Fibroblast of gingiva (primary cell): ENCODE measurements at places on chromosomes 4 and X.

GRCh38 chr4:110897784-110898183 lies 274.9 kb upstream of the PITX2 start:
- no peak for DNase-seq

GRCh38 chr4:167359711-167360110 lies 125.4 kb upstream of the SPOCK3 start:
- no peak for DNase-seq

DNA sequence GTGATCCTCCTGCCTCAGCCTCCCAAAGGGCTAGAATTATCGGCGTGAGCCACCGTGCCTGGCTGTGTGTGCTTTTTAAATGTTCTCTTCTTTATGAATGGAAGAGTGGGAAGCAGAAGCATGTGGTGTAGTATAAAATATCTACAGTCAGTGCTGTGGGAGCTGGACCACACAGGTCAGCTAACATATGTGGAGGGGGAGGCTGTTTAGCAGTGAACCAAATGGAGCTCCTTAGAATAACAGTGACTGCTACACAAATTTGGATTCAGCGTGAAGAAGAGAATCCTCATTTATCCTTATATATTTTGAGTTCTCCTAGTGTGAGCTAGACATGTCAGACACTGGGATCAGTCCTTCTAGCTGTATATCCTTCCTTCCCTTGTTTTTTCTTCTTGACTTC lies 3.2 kb downstream of the SNX25 start:
- no peak for DNase-seq

DNA sequence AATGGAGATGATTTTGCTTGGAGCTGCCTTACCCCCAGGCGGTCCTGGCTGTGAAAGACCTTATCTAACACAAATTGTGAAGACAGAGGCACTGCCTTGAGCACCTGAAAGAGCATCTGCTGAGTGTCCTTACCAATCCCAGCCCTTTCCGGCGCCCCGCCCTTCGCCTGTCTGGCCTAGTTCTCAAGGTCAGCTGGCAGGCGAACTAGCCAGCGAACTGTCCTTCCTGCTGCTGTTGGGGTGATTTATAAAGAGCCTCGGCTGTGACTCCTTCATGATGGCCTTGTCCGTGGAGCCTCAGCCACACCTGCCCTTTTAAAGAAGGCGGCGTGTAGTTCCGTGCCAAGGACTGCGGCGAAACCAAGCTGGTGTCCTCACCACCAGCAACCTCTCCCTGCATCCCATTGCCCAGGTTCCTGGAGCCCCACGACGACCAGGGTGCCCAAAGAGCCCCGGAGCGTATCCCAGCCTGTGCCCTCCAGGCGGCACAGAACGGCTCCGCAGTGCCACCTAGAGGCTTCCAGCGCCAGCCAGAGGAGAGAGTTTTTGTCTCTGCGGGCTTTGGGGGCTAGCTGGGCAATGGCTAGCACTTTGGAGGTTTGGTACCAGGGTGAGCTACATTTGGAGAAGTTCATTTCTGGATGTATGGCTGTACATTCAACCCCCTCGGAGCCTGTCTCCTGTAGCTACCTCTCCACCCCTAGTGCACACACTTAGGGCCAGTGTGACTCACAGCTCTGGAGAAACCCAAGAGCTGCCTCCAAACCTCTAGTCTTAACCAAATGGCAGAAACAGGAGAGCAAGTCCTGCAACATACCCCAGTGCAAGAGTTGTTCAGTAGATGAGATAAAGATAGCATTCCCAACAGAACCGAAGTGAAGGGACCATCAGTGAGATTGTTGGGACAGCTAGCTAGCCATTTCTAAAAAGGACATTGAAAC lies 36.8 kb upstream of the VMA21 start:
- DNase-seq, result no peak

DNA sequence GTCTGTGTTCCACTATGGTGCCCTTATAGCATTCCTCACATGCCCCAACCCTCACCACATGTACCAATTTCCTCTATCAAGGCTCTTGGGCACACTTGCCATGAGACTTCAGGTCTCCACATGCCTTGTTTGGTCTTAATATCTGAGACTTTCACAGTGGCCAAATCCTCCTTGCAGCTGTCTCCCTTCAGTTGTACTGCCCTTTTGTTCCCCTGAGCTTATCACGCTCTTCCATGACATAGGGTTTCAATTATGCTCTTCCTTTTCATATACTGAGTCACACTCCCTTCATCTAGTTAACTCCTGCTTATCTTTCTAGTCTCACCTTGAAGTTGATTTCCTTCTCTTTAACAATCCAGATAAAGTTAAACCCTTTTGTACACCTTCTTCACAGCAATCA lies 212.9 kb downstream of the PDHA2 start:
- DNase-seq, result no peak

- no peak for DNase-seq
These were observed 220.6 kb upstream of the ARSJ start for GRCh38 chr4:114200026-114200425.

GRCh38 chr4:11589676-11590075 lies 161.0 kb upstream of the HS3ST1 start:
- no peak for DNase-seq

GRCh38 chr4:156805696-156806095 lies 165.9 kb downstream of the PDGFC start:
- DNase-seq, result no peak

GRCh38 chr4:97998203-97998602 lies 145.1 kb downstream of the STPG2 start:
- no peak for DNase-seq

- no peak for DNase-seq
These were observed 154.9 kb downstream of the FRMPD4 start for GRCh38 chrX:12292996-12293765.

DNA sequence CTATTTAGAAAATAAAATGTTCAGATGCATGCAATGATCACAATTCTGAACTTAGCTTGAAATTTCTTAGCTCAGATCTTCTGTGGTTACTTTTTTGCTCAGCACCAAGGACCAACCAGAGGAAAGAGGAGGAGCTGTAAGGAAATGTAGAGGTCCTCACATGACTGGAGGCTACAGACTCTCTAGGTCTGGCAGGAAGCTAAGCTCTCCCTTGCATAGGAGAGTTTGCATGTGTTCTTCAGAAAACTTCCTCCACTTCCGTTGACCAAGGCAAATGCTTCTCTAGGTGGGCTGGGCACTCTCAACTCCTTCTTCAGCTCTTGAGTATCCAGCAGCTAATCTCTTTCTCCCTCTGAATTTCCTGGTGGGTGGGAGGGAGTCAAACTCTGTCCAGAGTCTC lies 119.6 kb downstream of the BTC start:
- no peak for DNase-seq

DNA sequence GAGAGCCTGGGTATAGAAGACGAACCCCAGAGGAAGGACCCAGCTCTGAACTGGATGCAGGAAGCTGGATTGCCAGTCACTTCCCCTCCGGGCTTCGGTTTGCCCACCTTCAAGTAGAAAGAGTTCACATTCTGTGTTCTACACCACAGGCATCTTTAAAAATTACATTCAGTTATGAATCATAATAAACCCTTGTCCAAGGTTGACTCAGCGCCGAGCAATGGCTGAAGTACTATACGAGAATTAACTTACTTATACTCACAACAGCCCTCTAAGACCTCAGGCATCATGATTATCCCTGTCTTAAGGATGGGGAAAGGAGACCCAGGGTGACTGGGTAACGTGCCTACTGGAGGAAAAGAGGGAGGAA lies 72.5 kb downstream of the EVC2 start:
- peak; percentile 22 for DNase-seq

DNA sequence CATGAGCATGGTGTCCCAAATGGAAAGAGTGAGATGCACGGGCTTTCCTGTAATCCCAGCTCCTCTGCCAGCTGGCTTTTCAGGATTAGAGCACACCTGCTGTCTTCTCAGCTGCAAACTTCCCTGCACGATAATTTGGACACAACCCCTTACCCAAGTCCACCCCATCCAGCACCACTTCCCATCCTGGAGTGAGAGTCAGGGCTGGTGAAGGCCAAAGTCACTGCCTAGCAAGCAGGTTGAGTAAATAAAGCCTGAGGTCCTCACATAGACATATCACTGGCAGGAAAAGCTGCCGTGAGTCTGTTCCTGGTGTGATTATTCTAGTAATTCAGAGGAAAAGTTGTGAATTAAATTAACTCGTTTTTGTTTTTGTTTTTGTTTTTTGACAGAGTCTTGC lies 113.9 kb upstream of the MBNL3 start:
- DNase-seq, result no peak

DNA sequence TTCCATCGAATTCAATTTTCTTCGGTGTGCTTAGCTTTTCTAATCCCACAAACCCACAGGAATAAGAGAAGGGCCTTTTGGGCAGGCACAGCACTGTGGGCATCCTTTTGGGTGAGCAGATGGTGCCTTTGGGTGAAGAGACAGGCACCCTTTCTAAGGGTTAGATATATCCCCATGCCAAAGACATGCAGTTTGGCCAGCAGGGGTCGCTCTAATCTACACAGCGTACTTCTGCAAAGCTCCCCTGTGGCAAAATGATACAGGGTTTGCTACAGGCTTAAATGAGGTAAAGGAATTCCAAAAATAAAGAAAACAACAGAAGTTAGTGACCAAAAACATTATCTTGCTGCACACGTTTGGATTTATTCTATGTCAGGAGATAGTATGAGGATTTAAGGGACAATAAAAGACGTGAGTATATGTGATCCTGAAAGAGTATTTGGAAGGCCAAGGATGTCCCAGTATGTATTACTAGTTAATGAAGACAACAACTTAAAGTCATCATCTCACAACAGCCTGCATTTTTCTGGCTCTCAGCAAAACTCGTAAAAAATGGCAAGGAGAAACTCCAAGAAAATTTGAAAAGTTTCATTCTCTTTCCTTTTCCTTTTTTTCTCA lies 49.5 kb downstream of the PHEX start:
- peak; percentile 29 for DNase-seq

- DNase-seq, result no peak
These were observed 1.0 kb downstream of the RASGEF1B start for GRCh38 chr4:81470456-81471297.

DNA sequence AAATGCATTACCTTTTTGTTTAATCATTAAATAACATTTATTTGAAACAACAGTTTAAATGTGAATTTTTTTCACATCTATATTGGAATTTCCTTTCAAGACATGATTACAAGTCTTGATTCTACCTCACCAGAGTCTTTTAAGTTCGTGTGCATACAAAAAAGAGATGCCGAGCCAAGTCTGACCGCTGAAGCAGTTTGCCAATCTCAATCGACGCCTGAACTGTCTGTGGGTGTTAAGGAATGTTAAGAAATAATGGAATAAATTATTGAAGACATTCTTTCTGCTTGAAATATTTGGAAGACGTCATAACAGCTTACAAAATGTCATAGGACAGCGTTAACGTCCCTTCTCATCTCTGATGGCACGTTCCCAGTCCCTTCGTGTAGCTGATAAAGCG lies 27.9 kb upstream of the TNIP3 start:
- DNase-seq, result no peak

GRCh38 chr4:94076498-94076897 lies 131.2 kb upstream of the SMARCAD1 start:
- DNase-seq, result no peak

- DNase-seq, result no peak
These were observed 10.1 kb downstream of the SORCS2 start for GRCh38 chr4:7202411-7202810.

DNA sequence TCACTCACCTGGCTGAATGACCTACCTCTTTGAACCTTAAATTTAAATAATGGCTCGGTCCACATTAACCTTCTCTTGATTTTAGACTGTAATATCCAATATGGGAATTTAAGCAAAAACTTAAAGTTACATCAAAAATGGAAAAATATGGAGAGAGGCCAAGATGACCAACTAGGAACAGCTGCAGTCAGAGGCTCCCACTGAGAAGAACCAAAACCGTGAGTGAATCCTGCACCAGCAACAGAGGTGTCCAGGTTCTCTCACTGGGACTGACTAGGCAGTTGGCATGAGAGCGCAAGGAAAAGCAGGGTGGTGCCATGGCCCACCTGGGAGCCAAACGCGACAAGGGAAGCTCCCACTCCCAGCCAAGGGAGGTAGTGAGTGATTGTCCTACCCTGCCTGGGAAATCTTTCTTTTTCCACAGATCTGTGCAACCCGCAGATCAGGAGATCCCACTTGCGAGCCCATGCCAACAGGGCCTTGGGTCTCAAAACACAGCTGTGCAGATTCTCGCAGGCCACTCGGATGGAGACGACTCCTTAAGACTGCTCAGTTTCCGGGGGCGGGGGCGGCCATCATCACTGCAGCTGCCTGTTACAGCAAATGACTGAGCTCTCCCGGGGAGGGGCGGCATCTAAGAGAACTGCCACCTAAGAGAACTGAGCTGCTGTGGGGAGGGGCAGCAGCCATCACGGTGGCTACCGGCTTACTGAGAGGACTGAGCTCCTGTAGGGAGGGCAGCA lies 343.4 kb downstream of the DMD start:
- DNase-seq, result no peak

DNA sequence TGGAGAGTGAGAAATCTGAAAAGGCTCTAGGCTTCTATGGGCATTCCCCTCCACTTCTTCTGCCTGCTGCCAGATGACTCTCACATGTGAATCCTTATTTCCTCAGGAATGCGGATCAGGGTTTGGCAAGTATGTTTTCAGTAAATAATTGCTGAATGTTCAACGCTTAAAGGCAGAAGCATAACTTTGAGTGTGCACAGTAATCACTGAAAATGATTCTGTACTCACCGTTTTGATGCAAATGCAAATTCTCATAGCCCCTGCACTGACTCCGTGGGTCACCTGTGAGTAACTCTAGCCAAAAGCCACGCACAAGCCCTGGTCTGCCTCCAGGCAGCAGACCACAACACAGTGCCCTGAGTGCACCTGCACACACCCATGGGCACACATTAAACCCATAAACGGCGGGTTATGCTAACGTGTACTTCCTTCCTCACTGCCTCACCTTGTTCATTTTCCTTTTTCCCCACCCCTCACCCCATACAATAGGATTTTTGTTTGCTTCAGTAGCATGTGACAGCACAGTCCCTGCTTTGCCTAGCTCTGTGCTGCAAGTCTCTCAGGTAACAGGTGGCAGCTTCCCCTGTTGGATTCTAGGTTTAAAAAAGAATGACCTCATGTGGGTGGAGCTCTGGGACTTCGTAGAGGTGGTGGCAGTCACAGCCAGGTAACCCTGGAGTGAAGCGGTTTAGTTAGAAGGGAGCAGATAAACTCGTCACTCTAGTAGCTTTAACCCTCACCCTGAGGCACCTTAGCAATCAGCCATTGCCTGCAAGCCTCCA lies at the start of gene ARHGEF38:
Gene ARHGEF38, plus strand, starts transcription at position 656 of the 782 bp plus-strand sequence. CDS start 146 bp downstream, outside the sequence.
- peak; percentile 13 for DNase-seq

DNA sequence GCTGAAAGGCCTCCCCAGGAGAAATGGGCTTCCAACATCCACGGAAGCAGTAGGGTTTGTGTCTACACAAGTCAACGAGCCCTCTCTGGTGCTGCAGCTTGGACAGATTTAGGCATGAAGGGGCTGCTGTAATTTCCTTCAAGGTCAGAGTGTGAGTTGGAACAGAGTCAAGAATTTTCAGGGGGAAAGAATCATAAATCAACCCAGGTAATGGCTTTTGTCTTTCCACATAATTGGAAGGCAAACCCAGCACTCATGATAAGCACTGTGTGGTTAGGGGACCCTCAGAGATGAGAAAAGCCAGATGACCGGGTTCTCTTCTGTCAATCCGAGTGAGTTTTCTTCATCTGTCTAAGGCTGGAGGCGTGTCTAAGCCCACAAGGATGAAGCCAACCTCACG lies 78.6 kb upstream of the MXRA5 start:
- DNase-seq, result no peak

- DNase-seq, result no peak
These were observed 111.4 kb downstream of the TMEM164 start for GRCh38 chrX:110114260-110114776.

GRCh38 chr4:174318829-174319764 lies 35.4 kb downstream of the CEP44 start:
- DNase-seq, result peak; percentile 10
